ENCODE measurements at places on chromosomes 3 and 15.
A peak's percentile ranks its signal among the peaks of the same experiment; 100 is the strongest.

- DNase-seq, result no peak
Observed at GRCh38 chr3:116444819-116445310, 422 bp downstream of the LSAMP start.

- DNase-seq, result no peak
Observed at GRCh38 chr3:148816981-148817525, 10.6 kb upstream of the CPB1 start.

GRCh38 chr3:59115364-59116232 lies 65.8 kb upstream of the CFAP20DC start:
- DNase-seq, result no peak

DNA sequence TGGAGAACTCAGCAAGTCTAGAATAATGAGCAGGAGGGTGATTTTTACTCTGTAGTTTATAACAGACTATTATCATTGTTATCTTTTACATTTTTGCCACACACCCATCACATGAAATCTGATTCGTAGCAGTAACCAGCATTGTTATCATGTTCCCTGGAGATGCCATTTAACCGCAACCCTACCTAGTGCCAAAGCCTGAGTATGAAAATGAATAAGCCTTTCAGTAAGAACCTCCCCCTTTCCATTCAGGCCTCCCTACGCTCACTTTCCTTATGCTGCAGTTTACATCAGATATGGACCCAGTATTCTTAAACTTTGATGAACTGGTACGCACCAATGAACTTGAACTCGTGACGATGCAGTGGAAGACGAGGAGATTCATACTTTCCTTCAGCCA lies 158.7 kb upstream of the SPRED1 start:
- DNase-seq, result no peak

DNA sequence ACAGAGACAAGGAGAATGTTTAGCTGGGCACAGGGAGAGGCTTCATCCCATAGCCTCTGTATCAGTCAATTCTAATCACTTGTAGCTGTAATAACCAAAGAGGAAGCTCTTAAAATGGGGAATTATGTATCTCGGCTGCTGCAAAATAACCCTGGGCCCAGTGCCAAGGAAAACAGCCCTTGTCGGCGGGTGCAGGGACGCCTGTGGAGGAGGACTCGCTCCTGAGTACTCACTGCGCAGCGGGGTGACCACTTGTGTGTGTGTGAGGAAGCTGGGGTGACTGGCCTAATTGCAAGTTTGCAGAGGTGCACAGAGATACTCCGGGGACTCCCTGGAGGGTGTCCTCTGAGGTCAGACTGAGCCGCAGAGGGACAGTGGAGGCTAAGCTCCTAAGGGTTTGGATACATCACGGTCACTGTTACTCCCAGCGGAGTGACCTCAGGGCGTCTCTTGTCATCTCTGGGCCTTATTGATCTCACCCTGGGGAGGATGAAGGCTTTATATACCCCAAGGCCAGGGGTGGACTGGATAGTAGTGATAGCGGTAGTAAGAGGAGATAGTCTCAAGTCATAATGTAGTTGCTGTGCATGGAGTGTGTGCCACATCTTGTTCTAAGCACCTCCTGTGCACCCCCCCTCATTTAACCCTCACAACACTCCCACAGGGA lies 37.2 kb downstream of the SLC6A6 start:
- DNase-seq, result no peak

GRCh38 chr15:31080591-31081014 lies 20.9 kb downstream of the TRPM1 start:
- DNase-seq, result peak; percentile 64

- no peak for DNase-seq
Observed at GRCh38 chr15:68653031-68653635, 74.3 kb downstream of the CORO2B start.

- DNase-seq, result no peak
Observed at GRCh38 chr3:21484828-21485144, 266.2 kb downstream of the ZNF385D start.

GRCh38 chr3:27335571-27335970 lies 33.6 kb downstream of the NEK10 start:
- no peak for DNase-seq

GRCh38 chr3:25533399-25533798 lies 105.3 kb downstream of the RARB start:
- DNase-seq, result no peak

DNA sequence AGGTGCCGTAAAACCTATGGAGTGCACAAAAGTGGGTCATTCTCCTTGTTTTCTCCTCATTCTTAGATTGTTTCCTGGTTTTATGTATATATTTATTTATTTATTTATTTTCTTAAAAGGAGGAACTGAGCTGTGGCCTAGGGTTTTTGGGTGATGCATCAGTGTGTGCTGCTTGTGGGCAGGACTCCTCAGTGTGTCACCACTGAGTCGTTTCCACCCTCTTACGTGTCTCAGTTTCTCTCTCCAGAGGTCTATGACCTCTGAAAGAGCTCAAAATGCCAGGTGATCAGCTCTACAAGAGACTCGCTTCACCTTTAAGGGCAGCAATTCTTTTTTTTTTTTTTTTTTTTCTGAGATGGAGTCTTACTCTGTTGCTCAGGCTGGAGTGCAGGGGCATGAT lies 72.9 kb downstream of the CD200 start:
- DNase-seq, result peak; percentile 72

- peak; percentile 7 for DNase-seq
Observed at GRCh38 chr3:147191795-147192385, 214.5 kb downstream of the ZIC4 start.

DNA sequence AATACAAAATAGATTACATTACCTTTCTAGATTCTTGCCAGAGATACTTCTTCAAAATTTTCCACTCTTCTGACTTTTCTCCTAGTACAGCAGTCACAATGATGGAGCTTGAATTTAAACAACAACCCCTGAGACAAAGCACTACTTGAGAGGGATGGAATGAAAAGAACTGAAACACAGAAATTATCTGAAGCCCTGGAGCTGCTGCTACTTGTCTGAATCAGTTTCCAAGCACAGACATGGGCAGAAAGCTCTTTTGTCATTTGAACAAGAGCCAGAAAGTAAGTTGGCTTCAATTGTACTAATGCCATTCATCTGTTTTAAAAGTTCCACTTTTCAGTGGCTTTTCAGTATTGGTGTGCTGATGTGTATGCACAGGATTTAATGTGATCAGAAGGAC lies 718.5 kb upstream of the ARPP21 start:
- DNase-seq, result no peak

GRCh38 chr3:79361748-79362378 lies 405.9 kb downstream of the ROBO1 start:
- no peak for DNase-seq

DNA sequence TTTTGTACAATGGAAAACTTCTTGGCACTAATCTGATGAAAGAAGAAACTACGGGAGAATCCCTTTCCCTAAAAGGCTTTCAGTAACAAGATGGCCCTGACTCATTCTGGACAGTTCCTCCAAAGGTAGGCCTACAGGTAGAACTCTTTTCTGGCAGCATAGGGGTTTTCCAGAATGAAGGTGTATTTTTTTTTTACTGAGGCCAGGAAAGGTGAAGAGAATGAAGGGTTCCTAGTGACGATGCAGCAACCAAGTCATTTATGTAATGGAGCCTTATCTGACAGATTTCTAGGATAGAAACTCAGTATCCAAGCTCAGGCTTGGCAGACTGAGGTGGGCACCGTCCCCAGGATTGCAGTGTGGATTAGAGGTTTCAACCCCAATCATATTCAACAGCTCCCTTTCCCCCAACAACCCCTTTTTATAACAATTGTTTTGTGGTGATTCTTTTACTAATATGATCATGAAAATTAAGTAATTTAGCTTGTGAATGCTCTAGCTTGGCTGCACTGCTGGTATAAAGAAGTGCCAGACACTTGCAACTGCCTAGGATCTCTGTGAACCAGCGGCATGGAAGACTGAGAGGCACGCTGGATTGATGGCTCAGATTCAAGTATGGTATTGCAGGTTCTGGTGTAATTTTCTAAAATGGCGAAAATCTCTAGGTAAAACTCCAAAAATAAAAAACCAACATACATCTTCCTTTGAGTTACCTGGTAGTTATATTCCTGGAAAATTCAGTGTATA lies 8.7 kb upstream of the TRIM69 start:
- DNase-seq, result peak; percentile 42

DNA sequence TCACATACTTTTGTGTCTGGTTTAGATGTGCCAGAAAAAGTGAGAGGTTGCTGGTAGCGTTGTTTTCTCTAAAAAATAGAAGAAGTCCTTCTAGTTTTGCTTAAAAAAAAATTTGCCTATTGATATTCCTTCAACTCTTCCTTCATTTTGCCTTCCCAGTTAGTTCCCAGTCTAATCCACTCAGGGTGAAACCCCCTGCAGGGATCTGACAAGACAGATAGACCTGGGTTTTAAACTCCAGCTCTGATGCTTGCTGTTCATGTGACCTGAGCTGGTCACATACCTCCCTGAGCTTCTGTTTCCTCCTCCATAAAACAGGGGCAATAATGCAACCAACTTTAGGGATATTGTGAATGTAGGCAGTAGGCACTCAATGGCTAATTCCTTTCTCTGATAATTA lies 18.6 kb upstream of the KCTD6 start:
- DNase-seq, result no peak

- peak; percentile 81 for DNase-seq
Observed at GRCh38 chr3:59759298-59760031, 709.6 kb upstream of the CFAP20DC start.

DNA sequence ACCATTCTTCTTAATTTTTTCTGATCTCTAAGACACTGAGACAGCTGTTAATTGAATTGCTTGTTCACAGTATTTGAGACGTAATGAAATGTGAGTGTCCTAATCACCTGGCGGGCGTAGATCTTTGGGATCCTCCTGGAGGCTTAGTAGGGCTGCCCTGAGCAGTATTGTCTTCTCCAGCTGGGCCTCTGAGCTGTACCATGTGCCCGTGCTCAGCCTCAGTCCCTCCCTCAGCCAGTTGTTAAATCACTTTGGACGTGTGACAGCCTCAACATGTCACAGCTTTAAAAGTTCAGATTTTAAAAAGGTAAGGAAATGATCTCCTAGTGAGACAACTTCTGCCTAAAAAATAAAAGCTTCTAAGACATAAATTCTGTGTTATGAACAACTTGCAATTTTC lies 35.5 kb downstream of the IGF1R start:
- DNase-seq, result no peak

- no peak for DNase-seq
Observed at GRCh38 chr15:75163150-75163564, 38.5 kb upstream of the C15orf39 start.

- DNase-seq, result no peak
Observed at GRCh38 chr3:71598292-71598691, 14.8 kb upstream of the FOXP1 start.

DNA sequence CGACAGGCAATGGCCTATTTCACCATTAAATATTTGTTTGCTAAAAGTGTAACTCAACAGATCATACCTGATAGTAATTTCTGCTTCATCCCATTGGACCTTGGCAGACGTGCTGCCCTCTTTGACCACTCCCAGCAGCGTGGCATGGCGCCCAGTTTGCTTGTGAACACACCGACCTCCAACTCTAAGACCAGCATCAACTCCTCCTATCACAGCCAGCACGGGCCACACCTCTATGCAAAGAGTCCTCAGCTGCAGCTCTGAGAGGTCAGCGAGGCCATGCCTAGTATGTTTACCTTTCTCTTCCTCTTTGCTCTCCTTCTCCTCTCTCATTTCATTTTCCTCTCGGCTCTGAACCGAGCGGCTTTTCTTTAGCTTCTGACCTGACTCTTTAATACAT lies 80.6 kb downstream of the FBXL22 start:
- no peak for DNase-seq

DNA sequence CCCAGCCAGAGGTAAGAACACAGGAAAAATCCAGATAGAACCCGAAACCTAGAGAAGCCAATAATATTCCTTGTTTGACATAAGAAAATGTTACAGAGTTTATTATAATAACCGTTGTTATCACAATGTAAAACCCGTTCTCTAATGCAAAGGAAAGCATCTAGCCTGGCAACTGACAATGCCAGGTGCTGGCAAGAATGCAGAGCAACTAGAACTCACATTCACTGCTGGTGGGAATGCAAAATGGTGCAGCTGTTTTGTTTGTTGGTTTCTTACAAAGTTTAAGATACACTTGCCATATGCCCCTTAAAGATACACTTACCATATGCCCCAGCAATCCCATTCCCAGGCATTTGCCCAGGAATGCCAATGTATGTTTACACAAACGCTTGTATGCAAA lies 23.4 kb downstream of the VPS39 start:
- no peak for DNase-seq

DNA sequence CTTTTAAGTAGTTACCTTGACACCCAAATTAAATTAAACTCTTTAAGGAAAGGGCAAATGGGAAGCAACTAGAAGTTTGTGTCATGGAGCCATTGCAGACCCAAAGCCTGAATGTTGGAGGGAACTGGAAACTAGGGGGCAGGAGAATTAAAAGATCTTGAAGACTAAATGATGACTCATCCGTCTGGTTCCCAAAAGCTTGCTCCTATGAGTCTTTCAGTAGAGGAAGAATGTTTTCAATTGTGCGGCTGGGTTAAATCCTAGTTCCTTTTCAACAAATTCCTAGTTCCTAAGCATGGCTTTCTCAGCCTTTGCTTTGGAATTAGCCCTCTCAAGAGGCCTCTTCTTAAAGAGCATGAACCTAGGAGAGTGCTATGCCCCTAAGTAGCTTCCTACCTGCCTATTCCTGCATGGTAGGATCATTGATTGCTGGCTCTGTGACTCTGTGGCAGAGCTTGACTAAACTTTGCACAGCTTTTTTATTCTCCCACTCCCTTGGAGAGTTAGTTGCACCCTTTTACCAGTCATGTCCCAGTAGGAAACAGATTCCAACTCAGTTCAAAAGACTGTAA lies 17.7 kb downstream of the CLEC3B start:
- DNase-seq, result no peak

- DNase-seq, result no peak
Observed at GRCh38 chr3:62566022-62566557, 192.7 kb upstream of the FEZF2 start.

DNA sequence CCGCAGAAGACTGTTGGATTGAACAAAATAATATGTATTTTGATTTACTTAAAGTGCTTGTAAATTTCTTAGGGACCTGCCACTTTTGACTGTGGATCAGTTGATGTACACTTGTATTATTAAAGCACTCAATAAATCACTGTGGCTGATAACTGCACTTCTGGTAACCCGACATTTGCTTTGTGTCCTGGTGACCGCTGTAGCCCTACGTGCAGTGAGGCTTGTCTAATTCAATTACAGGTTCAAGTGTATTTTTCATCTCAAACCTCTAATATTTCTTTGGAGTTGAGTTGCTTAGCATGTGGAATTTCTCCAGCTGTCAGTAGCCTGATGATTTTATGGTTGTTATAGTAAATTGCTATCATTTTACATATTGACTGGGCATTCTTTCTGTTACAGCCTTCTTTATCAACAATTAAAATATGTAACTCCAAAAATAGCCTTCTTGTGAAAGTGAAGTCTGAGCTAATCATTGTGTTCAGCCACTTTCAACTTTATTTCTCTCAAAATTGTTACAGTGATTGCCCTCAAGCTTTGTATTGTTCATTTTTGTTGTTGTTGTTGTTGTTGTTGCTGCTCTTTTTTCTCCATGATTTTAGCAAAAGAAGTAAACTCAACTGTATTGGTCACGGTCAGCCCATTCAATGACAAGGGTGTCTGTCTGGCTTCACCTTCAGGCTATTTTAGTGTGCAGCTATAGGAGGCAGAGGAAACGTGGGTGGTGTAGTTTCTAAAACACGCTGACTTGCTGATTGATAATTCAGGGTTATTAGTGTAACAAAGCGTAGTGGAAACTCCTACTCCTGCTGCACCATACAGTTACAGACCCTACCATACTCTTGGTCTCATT lies 215.1 kb upstream of the UBE2E1 start:
- no peak for DNase-seq

GRCh38 chr15:46946953-46947352 lies 770.4 kb upstream of the SEMA6D start:
- no peak for DNase-seq

GRCh38 chr15:50549326-50549725 lies 2.9 kb upstream of the USP50 start:
- DNase-seq, result no peak
